ENCODE measurements at places on chromosomes 6 and 20. TPM values are rescaled to one million over a fixed set of nuclear protein-coding genes. Genes with fewer than 3 reads are reported as not detected.

Gene HDGFL1
- total RNA-seq, result not detected

Gene SPTLC3
- not detected for total RNA-seq

Gene PACSIN1
- total RNA-seq, result 5.0 TPM

Gene NCOA7
- 13.8 TPM for total RNA-seq

Gene MAN1A1
- 46.0 TPM for total RNA-seq

DNA sequence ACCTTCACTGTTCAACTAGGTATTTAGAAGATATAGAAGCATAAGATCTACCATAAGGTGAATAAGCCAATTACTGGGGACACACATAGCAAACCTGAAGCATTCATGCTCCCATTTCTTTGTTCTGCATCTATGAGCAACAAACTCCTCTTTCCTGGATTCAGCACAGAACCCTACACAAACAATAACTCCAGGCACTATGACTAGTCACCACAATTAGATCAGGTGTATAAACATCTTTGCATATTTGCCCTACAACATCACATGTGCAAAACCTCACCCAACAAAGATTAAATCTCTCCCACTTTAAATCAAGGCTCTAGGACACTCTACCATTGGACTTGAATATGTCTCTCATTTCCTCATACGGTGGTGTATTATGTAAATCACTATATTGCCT is 652.3 kb downstream of the EPHA7 start:
- no peak for DNase-seq

- no peak for DNase-seq
Measured at GRCh38 chr20:19021406-19022117, 190.9 kb upstream of the SLC24A3 start.

DNA sequence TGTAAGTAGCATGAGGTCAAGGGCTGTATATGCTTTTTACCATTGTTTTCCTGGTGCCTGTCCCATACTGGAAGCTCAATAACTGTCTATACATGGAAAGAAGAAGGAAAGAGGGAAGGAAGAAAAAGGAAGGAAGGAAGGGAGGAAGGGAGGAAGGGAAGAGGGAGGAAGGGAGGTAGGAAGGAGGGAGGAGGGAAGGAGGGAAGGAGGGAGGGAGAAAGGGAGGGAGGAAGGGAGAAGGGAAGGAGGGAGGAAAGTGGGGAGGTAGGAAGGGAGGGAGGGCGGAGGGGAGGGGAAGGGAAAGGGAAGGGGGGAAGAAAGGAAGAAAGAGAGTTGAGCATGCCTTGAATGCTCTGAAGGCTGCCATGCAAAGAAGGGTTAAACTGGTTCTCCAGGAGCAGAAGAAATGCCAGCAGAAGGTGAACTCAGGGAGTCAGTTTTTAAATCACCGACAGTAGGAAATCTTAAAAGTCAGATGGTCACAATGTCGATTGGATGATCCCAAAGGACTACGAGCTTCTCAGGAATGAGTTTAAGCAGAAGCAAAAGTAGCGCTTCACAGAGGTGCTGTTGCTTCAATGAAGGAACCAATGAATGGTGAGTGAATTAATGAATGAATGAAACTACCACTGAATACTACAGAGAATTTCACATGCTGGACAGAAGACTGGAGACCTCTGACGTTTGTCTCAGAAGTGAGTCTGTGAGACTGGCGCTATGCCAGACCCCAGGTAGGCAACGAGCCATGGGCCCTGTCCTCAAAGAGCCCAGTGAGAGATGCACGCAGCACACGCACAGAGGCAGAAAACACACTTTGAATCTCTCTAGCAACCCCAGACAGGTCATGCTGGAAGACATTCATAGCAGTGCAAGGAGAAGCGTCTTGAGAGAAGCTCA is 117.6 kb downstream of the MRPL14 start:
- no peak for DNase-seq

DNA sequence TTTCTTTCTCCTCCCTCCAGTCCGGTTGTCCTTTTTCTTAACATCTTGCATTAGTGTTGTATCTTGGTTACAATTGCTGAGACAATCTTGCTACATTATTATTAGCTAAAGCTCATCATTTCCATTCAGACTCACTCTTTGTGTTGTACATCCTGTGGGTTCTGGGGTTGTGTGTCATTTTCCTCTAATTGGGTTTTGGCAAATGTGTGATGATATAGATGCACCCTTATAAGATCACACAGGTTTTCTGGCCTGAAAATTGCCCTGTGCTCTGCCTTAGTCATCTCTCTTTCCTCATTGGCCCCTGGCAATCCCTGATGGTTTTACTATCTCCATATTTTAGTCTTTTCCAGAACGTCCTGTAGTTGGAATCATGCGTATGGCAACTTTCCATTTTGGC is 60.1 kb downstream of the PPP1R14C start:
- DNase-seq, result no peak

DNA sequence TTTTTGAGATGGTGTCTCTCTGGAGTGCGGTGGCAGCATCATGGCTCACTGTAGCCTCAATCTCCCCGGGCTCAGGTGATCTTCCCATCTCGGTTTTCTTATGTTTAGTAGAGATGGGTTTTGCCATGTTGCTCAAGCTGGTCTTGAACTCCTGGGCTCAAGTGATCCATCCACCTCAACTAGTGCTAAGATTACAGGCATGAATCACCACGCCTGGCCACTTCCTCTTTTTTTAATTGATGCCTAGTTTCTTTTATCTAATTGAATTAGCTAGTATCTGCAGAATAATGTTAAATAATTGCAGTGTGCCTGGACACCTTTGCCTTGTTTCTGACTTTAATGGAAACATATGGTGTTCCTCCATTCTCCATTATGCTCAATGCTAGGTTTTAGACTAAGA is 38.4 kb upstream of the SLC22A16 start:
- no peak for DNase-seq

- DNase-seq, result peak; percentile 85
Measured at GRCh38 chr6:47135772-47136171, 93.6 kb upstream of the ADGRF1 start.

DNA sequence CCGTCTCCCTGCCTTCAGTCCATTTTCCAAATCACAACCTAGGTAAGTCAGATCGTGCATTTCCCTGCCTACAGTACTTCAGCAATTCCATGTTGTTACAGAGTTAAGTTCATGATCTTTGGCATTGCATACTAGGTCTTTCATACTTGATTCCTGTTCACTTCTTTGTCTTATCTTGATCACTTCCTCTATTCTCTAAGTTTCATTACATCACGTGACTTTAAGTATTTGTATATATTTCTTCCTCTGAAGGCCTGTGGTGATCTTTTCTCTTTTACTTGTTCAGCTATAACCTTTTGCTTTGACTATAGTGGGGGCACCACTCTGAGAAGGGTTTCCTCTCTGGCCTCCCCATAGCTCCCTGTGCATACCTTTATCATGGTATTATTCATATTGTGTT is 100.2 kb downstream of the TRMT11 start:
- no peak for DNase-seq

GRCh38 chr6:89745096-89745495 is 74.5 kb downstream of the MDN1 start:
- DNase-seq, result no peak

DNA sequence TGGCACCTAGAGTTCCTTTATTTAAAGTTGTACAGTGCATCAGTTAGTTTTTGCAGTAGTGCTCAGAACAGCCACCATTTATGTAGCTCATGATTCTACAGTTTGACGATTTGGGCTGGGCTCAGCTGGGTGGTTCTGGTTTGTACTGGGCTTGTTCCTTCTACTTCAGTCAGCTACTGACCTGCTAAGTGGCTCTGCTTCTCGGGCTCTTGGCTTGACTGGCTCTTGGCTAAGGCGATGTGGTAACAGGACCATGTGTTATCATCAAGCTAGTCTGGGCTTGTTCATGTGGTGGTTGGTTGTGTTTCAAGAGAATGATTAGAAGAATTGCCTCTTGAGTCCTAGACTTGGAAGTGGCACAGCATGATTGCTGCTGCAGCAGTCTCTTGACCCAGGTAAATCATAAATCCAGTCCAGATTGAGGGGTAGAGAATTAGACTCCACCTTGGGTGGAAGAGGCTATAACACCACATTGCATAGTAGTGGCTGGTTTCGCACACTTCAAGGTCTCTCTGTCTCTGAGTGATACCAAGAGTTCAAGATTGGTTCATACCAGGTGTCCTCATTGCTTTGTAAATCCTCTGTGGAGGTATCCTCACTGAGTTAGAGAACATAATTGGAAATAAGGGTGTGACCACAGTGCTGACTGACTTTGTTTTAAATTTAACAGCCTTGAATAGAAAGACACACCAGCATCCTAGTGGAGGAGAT is 253.0 kb downstream of the ARID1B start:
- DNase-seq, result no peak

DNA sequence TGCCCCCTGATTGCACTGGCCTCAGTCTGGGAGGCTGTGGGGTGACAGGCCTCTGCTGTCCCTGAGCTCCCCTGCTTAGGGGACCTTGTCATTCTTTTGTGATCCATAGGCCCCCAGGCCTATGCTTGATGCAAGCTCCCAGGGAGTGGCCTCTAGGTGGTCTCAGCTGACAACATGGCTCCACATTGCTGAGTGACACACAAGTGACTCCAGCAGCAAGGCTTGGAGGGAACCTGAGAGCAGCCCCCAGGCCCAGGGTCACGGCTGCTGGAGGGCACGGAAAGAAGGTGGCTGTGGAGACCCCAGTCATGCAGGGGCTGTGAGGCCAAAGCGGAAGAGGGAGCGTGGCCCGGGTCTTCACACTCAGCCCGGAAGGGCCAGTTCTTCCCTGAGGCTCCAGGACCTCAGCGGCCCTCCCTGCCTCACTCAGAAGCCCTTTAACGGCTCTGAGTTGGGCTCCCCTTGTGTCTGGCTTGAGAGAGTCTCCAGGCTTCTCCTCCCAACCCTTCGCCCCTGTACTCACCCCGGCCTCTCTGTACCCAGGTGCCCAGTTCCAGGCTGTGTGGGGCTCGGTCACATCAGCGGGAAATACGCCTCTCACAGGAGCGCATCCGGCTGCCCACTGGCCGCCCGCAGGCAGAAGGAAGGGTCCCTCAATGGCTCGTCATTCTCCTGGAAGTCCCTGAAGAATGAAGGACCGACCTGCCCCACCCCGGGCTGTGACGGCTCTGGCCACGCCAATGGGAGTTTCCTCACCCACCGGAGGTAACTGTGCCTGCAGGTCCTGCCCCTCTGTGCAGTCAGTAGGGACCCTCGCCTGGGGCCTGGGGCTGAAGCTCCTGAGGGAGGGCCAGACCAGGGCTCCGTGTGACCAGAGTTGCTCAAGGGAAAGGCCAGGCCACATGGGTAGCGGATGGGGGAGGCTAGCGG is 23.7 kb upstream of the PCMTD2 start:
- no peak for DNase-seq

DNA sequence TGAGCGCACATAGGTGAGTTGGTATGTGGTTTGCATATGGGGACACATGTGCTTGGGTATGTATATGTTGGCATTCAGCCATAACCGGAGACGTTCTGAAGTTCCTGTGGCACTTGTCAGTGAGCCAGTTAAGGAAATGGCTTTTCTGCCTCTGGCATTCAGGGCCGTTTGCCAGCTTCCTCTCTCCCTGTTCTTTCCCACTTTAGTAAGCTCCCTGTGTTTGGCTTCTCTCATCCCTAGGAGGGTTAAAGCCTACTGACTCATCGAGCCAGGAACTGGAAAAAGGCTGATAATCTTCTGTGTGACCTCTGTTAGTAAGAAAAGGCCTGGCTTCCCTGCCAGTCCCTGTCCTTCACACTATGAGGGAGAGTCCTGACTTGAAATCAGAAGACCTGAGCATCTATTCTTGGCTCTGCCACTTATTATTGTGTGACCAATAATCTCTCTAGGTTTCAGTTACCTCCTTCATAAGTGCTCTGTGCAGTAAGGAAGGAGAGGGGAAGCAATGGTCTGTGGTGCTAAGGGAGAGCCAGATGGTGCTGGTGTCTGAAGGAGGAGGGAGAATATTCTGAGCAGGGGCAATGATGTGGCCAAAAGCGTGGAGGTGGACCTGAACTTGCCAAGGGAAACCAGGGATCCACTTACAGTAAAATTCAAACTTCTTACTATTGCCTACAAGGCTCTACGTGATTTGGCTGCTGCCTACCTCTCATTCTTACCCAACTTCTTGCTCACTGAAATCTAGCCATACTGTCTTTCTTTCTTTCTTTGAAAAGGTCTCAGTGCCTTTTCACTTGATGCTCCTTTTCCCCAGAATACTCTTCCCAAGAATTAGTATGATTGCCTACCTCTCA is 31.4 kb downstream of the ACSS2 start:
- peak; percentile 90 for DNase-seq

DNA sequence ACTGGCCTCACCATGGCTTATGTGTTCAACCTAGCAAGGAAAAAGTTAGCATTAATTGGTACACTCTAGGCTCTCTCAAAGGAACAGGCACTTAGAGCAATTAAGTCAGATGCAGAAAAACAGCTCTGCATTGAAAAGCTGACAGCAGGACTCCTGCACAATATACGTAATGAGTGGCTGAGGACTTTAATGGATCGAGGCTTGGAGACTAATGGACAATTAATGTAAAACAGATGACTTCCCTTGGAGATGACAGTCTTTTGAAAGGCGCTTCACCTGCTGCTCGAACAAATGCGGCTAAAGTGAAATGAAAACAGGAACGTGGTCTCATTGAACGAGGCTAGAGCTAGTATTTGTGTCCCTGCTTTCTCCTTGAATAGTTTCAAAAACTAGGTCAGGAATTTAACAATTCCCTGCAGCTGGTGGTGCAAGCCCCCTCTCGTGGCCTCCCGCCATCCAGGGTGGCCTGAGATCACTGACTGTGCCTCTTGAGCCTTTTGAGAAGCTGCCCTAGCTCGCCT is 137.1 kb downstream of the ELOVL4 start:
- no peak for DNase-seq

DNA sequence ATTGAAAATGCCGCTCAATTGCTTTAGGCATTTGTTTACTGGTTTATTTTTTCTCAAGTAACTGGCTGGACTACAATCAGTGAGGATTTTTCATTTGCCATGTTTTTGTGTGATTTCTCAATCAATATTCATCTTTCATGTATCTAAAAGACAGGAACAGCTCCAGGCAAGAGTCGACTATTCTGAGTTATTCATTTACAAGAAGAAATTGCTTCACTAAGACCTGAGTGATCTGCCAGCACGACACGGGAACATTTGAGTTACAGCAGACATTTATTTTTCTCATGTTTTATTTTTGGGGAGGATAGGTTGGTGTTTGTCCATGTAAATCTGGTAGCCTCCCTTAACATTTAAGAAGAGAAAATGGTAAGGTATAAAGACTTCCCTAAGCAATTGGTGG is 124.1 kb downstream of the CBLN4 start:
- DNase-seq, result no peak

DNA sequence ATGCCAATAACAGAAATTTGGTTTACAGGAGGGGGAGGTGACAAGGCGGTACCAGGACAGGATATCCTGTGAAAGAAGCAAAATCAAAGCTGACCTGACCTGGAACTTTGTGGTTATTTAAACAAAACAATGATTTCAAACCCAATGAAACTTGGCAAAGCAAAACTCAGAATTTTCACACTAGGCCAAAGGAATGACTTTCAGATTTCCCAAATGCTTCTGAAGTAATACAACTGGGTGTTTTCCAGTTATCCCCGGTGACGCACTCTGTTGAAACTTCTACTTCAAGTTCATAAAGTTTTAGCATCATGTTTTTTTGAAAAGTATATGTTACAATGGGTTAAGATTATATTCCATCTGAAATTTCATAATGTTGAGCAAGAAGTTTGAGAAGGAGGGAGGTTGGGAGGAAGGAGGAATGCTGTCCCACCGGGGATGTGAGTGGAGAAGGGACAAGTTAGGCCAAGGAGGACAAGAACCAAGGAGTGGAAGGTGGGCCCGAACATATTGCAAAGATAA is 78.1 kb upstream of the TRAF3IP2 start:
- DNase-seq, result no peak

- peak; percentile 33 for DNase-seq
Measured at GRCh38 chr20:47438464-47439381, 63.0 kb upstream of the NCOA3 start.

GRCh38 chr6:13716225-13716954 is 4.8 kb upstream of the RANBP9 start:
- no peak for DNase-seq

GRCh38 chr6:54646069-54646950 is 200.3 kb upstream of the FAM83B start:
- DNase-seq, result no peak

Data from HCT116 (cell line).